ENCODE measurements at places on chromosomes 11 and 22.

- DNase-seq = no peak
Measured at GRCh38 chr22:27094633-27095308, 437.4 kb downstream of the MIAT start.

DNA sequence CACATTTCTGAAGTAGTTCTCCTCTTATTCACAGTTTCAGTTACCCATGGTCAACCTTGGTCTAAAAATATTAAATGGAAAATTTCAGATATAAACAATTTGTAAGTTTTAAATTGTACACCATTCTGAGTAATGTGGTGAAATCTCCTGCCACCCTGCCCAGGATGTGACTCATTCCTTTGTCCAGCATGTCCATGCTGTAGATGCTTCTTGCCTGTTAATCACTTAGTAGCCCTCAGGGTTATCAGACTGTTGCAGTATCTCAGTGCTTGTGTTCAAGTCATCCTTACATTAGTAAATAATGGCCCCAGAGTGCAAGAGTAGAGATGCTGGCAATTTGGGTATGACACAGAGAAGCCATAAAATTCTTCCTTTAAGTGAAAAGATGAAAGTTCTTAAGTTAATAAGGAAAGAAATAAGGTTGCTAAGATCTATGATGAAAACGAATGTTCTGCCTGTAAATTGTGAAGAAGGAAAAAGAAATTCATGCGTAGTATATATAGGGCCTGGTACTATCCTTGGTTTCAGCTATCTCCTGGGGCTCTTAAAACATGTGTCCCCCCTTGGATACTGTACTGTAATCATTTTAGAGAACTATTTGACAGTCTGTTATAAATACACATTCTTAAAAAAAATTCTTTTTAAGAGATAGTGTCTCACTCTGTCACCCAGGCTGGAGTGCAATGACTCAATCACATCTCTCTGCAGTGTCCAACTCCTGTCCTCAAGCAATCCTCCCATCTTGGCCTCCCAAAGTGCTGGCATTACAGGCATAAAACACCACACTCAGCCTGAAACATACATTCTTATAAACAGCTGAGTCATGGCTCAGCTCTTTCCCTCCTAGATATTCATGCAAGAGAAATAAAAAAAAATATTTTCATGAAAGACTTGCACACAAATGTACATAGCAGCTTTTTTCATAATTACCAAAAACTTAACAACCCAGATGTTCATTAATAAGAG lies 31.3 kb downstream of the MTNR1B start:
- no peak for DNase-seq

DNA sequence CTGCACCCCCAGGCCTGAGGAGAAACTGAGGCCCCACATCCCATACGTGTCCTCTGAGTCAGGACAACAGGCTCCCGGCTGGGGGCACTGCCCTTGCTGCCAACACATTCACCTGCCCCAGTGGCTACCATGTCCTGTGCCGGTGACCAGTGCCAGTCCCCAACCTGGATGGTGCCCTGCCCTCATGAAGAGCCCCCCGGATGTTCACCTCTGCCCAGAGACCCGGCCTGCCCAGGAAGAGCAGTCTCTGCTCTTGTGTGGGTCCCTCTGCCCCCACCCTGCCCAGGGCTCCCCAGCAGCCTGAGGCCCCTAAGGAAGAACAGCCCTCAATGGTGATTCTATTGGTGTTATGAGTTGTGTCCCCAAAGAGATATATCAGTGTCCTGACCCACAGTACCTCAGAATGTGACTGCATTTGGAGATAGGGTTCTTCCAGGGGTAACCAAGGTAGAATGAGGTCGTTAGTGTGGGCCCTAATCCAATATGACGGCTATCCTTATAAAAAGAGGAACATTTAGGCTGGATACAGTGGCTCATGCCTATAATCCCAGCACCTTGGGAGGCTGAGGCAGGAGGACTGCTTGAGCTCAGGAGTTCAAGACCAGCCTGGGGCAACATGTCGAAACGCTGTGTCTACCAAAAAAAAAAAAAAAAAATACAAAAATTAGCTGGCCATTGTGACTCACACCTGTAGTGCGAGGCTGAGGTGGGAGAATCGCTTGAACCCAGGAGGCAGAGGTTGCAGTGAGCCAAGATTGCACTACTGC lies 13.2 kb upstream of the DGCR8 start:
- DNase-seq = no peak

DNA sequence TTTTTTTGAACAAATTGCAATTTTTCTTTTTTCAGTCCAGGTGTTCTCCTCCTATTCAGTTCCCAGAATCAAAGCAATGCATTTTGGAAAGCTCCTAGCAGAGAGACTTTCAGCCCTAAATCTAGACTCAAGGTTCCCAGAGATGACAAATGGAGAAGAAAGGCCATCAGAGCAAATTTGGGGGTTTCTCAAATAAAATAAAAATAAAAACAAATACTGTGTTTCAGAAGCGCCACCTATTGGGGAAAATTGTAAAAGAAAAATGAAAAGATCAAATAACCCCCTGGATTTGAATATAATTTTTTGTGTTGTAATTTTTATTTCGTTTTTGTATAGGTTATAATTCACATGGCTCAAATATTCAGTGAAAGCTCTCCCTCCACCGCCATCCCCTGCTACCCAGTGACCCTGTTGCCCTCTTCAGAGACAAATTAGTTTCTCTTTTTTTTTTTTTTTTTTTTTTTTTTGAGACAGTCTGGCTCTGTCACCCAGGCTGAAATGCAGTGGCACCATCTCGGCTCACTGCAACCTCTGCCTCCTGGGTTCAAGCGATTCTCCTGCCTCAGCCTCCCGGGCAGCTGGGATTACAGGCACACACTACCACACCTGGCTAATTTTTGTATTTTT lies 6.2 kb upstream of the UBE4A start:
- no peak for DNase-seq

- no peak for DNase-seq
Measured at GRCh38 chr22:46568102-46568809, 30.8 kb upstream of the CELSR1 start.

- DNase-seq = no peak
Measured at GRCh38 chr11:130415731-130416529, 12.5 kb downstream of the ADAMTS8 start.

DNA sequence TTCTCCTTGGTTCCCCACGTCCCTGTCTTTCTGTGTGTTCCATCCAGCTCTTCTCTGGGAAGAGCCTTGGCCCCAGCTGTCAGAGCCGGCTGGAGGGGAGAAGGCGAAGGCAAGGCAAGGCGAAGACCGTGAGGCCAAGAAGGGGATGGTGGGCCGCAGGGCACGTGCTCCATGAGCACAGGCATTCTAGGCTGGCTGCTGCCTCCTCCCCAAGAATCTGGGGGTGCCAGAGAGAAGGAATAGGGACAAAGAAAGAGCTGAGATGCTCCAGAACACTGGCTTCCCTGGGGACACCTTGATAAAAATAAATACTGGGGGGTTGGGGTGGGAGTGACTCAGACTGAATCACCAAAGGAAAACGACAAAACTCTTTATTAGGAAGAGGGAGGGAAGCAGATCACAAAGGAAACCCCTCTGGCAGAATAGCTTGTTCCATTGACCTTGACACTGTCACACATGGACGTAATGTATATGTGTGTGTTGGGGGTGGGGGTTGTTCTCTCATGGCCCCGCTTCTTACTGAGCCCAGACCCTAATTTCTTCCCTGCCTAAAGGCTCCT lies 52.5 kb downstream of the NECTIN1 start:
- DNase-seq = no peak

- DNase-seq = no peak
Measured at GRCh38 chr11:84714316-84714780, 912.8 kb downstream of the DLG2 start.

GRCh38 chr22:20206709-20207215 lies 55.9 kb upstream of the CCDC188 start:
- DNase-seq = no peak

GRCh38 chr11:22130462-22131053 lies 62.3 kb upstream of the ANO5 start:
- DNase-seq = no peak

- no peak for DNase-seq
Measured at GRCh38 chr11:117633186-117633754, 163.7 kb downstream of the DSCAML1 start.

- no peak for DNase-seq
Measured at GRCh38 chr22:45891021-45891421, 85.9 kb downstream of the WNT7B start.

GRCh38 chr11:46240861-46241260 lies 36.6 kb upstream of the CREB3L1 start:
- no peak for DNase-seq

- DNase-seq = no peak
Measured at GRCh38 chr22:39230261-39231196, 14.3 kb downstream of the PDGFB start.

- DNase-seq = no peak
Measured at GRCh38 chr11:20770414-20770946, 101.1 kb downstream of the NELL1 start.

DNA sequence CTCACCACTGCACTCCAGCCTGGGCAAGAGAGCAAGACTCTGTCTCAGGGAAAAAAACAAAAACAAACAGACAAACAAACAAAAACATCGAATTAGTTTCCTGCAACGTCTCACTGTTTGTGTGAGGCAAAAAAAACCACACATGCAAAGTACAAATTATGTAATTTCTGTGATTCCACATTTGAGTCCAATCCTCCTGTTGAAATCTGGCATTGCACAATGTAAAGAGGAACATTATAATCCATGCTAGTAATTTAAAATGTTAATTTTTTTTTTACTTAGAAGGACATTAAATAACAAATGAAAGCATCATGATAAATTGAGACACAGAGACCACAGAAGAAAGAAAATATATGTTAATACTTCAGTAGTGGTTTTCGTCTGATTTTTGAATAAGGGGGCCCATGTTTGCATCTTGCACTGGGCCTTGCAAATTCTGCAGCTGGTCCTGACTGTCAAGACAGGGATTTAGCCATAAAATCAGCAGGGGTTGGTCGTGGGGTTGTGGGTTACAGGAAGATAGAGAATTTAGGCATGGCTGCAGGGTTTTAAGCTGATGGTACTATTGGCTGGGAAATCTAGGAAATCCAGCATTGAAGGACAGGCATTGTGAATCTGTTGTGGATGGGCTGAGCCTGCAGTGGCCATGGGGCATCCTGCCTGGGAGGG lies 102.6 kb upstream of the ALDH3B2 start:
- DNase-seq = no peak

GRCh38 chr11:44387825-44388224 lies 77.9 kb upstream of the ALX4 start:
- DNase-seq = no peak

- no peak for DNase-seq
Measured at GRCh38 chr11:12860827-12861226, 148.3 kb upstream of the RASSF10 start.

- no peak for DNase-seq
Measured at GRCh38 chr11:2795491-2795991, 90.0 kb downstream of the CDKN1C start.

GRCh38 chr11:46625406-46625805 lies 8.1 kb downstream of the ATG13 start:
- no peak for DNase-seq

GRCh38 chr11:90556606-90557005 lies 333.8 kb upstream of the CHORDC1 start:
- DNase-seq = no peak
